Pulmonary artery endothelial cell (primary cell): ENCODE measurements at places on chromosomes 2 and 18. TPM values are rescaled to one million over a fixed set of nuclear protein-coding genes. Genes with fewer than 3 reads are reported as not detected.

NT5DC4 gene
- total RNA-seq, result not detected in 2 replicates

WDR43 gene
- total RNA-seq, result 103 and 105 TPM in 2 replicates

ALKAL2 gene
- not detected in 2 replicates for total RNA-seq

C2orf15 gene
- total RNA-seq, result 0.07 and 0.28 TPM in 2 replicates

ANKRD53 gene
- total RNA-seq, result 0.14 and 0.20 TPM in 2 replicates

PSME4 gene
- total RNA-seq, result 48.3 and 50.9 TPM in 2 replicates

MALL gene
- 71.4 and 72.2 TPM in 2 replicates for total RNA-seq

ASXL3 gene
- total RNA-seq, result 0.07 and 0.18 TPM in 2 replicates

HOXD10 gene
- not detected in 2 replicates for total RNA-seq

IL18RAP gene
- under 0.01 TPM in 1 of 2 replicates, not detected in the other for total RNA-seq
